HFFc6 (cell line): ENCODE measurements at places on chromosomes 11 and 22. TPM values are rescaled to one million over a fixed set of nuclear protein-coding genes. Genes with fewer than 3 reads are reported as not detected.

The TST gene
- total RNA-seq = 21.0 to 34.9 TPM (median 30.8 TPM) in 3 replicates

The MRGPRX3 gene
- not detected in 3 replicates for total RNA-seq

The SGSM1 gene
- total RNA-seq = not detected in 2 replicates

The ANGPTL5 gene
- total RNA-seq = not detected in 3 replicates

The IGLL1 gene
- not detected in 3 replicates for total RNA-seq

The SLC29A2 gene
- not detected in 2 replicates for total RNA-seq

The TNNI2 gene
- total RNA-seq = not detected in 3 replicates

The YWHAH gene
- total RNA-seq = 128 to 194 TPM (median 173 TPM) in 3 replicates

The BAIAP2L2 gene
- not detected in 2 replicates for total RNA-seq

GRCh38 chr22:37627121-37627520, 12.3 kb upstream of the SH3BP1 start:
- H3K27me3 ChIP-seq = peaks cover 4% of the 10 kb centered on the region; the same call in 1 of the 2 replicates
- H3K4me1 ChIP-seq = peaks cover 5% of the 10 kb centered on the region
- no peak for DNase-seq
- H3K27ac ChIP-seq = no peak overlapping the region; the same call in 1 of the 2 replicates
- H3K4me3 ChIP-seq = no peak overlapping the region; the same call in 1 of the 2 replicates

DNA sequence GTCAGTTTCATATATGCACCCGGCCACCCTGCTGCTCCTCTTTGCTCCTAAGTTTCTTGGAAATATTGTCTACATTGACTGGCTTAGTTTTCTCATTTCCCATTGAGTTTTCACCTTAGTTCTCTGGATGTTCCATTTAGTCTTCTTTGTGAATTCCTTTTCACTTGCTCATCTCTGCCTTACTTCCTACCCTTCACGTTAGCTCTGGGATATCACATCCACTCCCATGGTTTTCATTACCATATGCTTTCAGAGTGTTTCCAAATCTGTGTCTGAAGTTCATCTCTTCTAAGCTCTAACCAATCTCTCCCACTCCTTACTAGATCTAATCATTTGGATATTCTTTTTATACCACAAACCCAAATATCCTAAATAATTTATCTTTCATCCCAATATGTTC, 226.4 kb downstream of the FAM76B start:
- H3K27ac ChIP-seq = no peak overlapping the region
- H3K27me3 ChIP-seq = no peaks in the 10 kb centered on the region
- H3K4me3 ChIP-seq = no peak overlapping the region
- no peaks in the 10 kb centered on the region for H3K4me1 ChIP-seq
- H3K36me3 ChIP-seq = no peaks in the 10 kb centered on the region

DNA sequence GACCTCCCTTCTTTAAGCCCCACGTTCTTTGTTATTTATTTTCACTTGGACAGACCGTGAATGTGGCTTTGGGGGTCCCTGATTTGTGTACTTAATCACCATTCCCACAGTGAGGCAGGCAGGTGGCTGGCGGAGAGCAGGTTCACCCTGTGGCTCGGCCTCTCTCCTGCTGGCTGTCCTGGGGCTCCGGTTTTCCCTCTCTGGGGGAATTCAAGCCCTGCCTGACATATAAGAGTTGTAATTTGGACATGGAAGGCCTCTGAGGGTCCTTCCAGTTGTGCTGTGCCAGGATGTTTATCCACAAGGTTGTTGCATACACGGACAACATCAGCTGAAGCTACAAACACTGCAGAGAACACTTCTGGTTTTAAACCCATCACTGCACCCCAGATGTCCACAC, 824.5 kb downstream of the TBC1D22A start:
- H3K4me1 ChIP-seq = no peaks in the 10 kb centered on the region
- no peaks in the 10 kb centered on the region; the same call in none of the 2 replicates for H3K27me3 ChIP-seq
- peaks cover 14% of the 10 kb centered on the region for H3K36me3 ChIP-seq
- no peak overlapping the region for H3K27ac ChIP-seq
- no peak for DNase-seq

- peaks cover 11% of the 10 kb centered on the region for H3K27me3 ChIP-seq
- no peak for DNase-seq
- peaks cover 16% of the 10 kb centered on the region for H3K4me1 ChIP-seq
- H3K36me3 ChIP-seq = no peaks in the 10 kb centered on the region
- no peak overlapping the region for H3K4me3 ChIP-seq
- H3K27ac ChIP-seq = no peak overlapping the region
Measured at GRCh38 chr11:445765-446588, 4.1 kb upstream of the PTDSS2 start.

DNA sequence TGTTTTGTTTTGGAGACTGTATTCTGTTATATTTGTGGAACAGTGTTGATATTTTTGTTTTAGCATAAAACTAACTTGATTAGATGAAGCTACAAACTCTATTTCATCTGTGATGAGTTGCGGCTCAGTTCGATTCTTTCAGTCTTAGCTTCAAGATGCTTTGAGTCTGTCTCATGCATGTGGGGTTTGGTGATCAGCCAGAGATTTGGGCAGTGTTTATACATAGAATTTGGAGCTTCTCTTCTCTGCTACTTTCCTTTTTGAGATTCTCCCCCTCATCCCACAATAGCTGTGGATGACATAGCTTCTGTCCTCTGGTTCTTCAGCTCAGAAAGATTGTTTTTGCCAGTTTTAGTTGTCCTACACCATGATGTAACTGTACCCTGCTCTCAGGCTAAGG, 90.4 kb downstream of the ARHGAP20 start:
- H3K4me1 ChIP-seq = no peaks in the 10 kb centered on the region
- no peak for DNase-seq
- H3K27me3 ChIP-seq = no peaks in the 10 kb centered on the region
- no peak overlapping the region for H3K4me3 ChIP-seq
- H3K36me3 ChIP-seq = no peaks in the 10 kb centered on the region
- H3K27ac ChIP-seq = no peak overlapping the region

GRCh38 chr11:46918788-46919513, 601 bp upstream of the LRP4 start:
- H3K27me3 ChIP-seq = peaks cover 16% of the 10 kb centered on the region
- no peaks in the 10 kb centered on the region for H3K36me3 ChIP-seq
- H3K27ac ChIP-seq = peak overlapping the region; percentile 91
- peaks cover 56% of the 10 kb centered on the region for H3K4me1 ChIP-seq
- H3K4me3 ChIP-seq = peak overlapping the region; percentile 80

DNA sequence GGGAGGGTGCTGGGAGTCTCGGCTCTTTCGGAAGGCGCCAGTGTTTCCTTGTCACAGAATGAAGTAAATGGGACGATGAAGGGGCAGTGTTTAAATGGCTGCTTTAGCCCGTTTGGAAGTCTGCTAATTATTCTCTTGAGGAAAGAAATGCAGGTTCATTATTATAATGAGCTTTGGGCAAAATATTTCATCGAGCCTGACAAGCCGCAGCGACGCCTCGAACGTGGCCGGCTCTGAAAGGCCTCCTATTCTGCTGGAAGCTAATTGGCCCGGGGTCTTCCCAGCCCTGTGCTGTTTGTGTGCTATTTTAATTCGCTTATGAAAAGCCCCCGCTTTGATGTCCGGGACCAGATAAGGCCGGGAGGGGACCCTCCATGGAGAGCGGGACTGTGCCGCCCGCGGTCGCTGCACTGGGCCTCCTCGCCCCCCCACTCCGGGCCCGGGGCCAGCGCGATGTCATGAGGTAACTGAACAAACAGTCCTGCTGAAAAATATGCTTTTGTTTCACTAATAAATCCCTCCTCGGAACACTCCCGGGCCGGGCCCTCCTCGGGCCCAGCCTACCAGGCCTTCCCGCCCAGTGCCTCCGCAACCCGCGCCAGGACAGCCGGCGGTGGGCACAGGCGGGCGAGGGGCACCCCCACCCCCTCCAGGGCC, 78.4 kb downstream of the CDKN1C start:
- no peaks in the 10 kb centered on the region for H3K36me3 ChIP-seq
- no peak overlapping the region for H3K4me3 ChIP-seq
- no peaks in the 10 kb centered on the region for H3K4me1 ChIP-seq
- no peak for DNase-seq
- peaks cover 46% of the 10 kb centered on the region for H3K27me3 ChIP-seq

- H3K27me3 ChIP-seq = no peaks in the 10 kb centered on the region
- H3K27ac ChIP-seq = no peak overlapping the region
- no peaks in the 10 kb centered on the region for H3K4me1 ChIP-seq
- no peak overlapping the region for H3K4me3 ChIP-seq
- no peak for DNase-seq
- H3K36me3 ChIP-seq = no peaks in the 10 kb centered on the region
Measured at GRCh38 chr11:91820709-91821108, 403.9 kb upstream of the FAT3 start.

GRCh38 chr11:69333149-69333710, 39.3 kb downstream of the MYEOV start:
- DNase-seq = no peak
- no peak overlapping the region for H3K27ac ChIP-seq
- H3K4me3 ChIP-seq = no peak overlapping the region
- H3K36me3 ChIP-seq = peaks cover 54% of the 10 kb centered on the region
- no peaks in the 10 kb centered on the region for H3K27me3 ChIP-seq
